ENCODE measurements at places on chromosomes 5 and 9.
A peak's percentile ranks its signal among the peaks of the same experiment; 100 is the strongest.

- DNase-seq = peak; percentile 86
Observed at GRCh38 chr9:34254966-34255825, 73.9 kb downstream of the KIF24 start.

- no peak for DNase-seq
Observed at GRCh38 chr9:94982211-94982610, 255.7 kb downstream of the AOPEP start.

GRCh38 chr9:14203356-14204056, 110.4 kb downstream of the NFIB start:
- DNase-seq = peak; percentile 37

GRCh38 chr9:129359916-129360536, 182.0 kb upstream of the IER5L start:
- no peak for DNase-seq

- peak; percentile 4 for DNase-seq
Observed at GRCh38 chr5:67495072-67495471, 298.5 kb upstream of the CD180 start.

- no peak for DNase-seq
Observed at GRCh38 chr9:9016597-9016996, 1217.0 kb upstream of the DMAC1 start.

DNA sequence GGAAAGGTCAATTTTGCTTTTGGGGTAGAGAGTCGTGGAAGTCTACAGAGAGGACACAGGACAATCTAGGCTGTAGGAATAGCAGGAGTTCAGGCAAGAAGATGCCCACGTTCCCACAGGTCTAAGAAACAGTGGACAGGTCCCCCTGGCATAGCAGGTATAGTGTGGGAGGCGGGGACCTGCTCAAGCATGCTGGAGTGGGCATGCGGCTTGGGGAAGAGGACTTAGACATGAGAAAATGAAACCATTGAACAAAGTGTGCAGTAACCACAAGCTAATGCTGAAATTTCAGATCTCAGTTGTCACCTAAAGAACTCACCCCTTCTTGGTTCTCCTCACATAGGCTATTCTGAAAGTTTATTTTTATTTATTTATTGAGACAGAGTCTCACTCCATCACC, 142.8 kb upstream of the EFNA5 start:
- no peak for DNase-seq

- peak; percentile 81 for DNase-seq
Observed at GRCh38 chr9:126406075-126406667, 79.5 kb downstream of the MVB12B start.

- no peak for DNase-seq
Observed at GRCh38 chr9:99650187-99650874, 171.4 kb upstream of the NR4A3 start.

DNA sequence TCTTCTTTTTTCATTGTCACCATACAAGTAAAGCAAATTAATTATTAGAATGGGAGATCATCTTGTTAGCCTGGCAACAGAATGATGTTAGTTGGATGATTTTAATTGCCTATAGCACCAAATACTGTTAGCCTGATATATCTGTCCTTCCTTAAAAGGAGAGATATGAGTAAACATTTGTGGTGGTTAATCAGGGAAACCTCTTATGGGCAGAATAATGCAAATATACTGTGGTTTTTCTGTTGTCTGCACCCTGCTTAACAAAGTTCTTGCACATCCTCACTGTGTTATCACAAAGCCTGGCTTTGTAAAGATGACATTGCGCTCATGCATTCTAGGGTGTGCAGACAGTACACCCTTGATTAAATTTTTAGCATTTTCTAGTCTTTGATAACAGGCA, 254.9 kb upstream of the SMC2 start:
- DNase-seq = no peak

GRCh38 chr5:172904312-172904642, 54.9 kb upstream of the RPL26L1 start:
- no peak for DNase-seq

GRCh38 chr9:134641990-134642384, 384 bp downstream of the COL5A1 start:
- DNase-seq = no peak

DNA sequence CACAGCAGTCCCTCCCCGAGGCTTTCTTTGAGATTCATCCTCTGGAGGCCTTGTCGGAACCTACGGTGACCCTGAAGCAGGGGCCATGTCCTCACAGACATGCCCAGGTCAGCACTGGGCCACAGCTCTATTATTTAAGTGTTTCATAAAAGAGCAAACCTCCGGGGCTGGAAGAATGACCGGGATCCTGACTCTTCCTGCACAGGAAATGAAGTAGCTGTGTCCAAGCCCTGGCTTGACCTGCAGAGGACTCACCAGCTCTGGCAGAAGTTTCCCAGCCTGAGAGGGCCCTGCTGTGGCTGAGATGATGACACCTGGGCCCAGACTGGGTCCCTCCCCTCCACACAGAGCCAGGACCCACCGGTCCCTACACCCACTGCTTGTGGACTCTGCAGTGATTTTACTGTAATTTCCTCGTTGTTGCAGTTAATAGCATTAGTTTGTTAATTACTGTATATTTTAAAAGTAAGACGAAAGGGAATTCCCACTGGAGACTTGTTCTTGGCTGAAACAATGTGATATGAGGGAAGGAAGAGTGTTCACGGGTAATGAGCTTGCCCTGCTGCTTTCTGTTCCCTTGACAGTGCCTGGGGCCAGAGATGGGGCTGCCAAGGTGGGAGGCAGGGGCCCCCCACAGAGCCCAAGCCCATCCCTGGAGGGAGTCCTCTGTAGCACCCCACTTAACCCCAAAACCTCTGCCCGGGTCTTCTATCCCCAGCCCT, 72.2 kb downstream of the PCDH1 start:
- peak; percentile 31 for DNase-seq

DNA sequence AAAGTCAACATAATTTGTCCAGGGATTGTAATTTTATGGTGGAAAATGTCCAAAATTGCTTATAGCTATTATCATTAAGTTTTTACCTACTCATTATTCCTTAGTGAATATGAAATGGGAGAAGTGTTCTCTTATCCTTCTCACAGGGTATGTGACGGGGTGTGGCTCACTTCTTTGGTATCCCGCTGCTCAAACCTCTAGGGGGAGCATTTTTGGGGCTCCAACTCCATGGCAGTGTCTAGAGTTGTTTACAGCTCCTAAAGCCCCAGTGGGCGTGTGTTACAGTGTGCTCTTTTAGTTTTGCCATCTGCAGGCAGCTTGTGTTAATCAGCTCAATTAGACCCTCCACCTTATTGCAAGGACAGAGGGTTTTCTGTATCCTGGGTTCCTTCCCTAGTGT, 89.4 kb downstream of the CDKN2A start:
- no peak for DNase-seq

- DNase-seq = no peak
Observed at GRCh38 chr5:598564-598890, 13.6 kb upstream of the CEP72 start.

DNA sequence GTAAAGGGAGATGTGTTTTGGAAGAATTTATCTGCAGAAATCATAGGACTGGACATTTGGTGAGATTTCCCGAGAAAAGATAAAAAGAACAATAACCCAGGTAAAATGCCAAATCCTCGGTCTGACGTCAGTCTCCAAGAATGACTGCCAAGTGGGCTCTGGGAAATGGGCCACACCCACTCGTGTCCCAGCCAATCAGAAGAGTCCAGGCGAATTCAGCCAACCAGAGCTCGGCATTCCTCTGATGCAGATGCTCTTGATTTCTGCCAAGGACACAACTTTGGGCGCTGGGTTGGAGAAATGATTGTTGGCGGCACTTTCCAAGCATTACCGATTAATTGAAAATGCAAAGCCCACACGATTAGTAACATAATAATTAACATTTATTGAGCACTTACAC, 73.3 kb downstream of the FGF18 start:
- DNase-seq = peak; percentile 27

All from GM23248 (cell line).